ENCODE measurements at places on chromosomes 5 and 9. TPM values are rescaled to one million over a fixed set of nuclear protein-coding genes. Genes with fewer than 3 reads are reported as not detected.

LRRC70 gene
- total RNA-seq, result 3.2 TPM

FAM120A gene
- 64.2 TPM for total RNA-seq

DNA sequence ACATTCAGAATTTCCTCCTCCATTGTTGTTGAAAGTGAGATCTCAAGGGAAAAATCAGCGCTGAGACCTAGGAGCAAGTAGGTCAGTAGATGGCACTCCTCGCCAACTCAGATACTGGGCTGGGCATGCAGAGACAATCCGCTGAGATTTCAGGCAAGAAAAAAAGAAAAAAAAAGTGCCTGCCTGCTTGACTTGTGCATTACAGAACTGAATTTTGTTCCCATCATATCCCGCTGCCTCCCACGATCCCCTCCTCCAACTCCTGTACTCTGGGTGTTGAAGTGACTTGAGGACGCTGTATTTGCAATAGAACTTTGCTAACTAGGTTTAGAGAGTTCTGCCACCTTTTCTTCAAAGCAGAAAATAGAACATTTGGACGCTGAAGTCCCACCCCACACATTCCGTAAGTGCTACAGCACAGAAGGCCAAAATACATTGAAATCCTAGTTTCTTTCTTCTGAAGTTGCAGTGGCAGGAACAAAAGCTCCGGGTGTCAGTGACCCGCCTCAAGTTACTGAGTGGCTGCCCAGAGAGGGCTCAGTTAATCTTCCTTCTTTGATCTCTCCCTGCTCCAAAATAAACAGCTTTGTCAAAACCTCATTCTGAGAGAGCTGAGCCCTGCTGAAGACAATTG is 265.8 kb downstream of the MLLT3 start:
- DNase-seq, result peak; percentile 81
- peaks cover 45% of the 10 kb centered on the region for H3K4me1 ChIP-seq
- H3K36me3 ChIP-seq, result peaks cover 21% of the 10 kb centered on the region

BRIX1 gene
- 20.4 TPM for total RNA-seq

DNA sequence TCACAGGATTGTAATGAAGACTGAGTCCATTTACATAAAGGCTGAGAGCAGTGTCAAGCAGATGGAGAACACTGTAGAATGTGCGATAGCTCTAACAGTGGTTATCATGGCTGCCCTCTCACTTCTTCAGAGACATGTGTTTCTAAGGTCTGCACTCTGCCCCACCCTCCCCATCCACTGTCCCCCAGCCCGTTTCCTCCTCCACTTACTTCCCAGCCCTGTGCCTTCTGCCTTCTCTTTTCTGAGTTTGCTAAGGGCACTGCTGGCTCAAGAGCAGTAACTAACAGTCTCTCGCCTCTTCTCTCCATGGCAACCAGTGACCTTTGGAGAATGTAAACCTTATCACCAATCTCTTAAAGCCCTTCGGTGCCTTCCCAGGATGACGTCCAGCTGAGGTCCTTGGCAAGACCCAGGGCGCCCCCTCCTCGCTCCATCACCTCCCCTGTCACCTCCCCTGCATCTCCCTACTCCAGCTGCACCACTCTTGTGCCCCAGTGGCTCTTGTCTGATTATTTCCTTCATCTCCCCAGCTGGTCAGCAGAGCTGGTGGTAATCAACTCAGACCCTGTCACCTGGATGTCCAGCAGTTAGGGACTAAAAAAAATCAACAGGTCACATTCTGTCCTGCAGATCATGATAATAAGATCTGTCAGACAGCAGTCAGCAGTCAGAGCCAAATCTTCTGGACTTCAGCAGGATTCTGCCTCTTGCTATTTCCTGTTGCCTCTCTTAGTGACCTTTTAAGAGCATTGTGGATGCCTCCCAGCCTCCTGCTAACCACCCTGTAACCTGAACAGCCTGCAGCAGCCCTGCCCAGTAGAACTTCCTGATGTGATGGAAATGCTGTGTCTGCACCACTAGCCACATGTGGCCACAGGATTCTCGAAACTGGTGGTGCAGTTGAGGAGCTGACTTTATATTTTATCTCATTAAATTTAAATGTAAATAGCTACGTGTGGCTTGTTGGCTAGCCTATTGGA is 9.0 kb downstream of the FXN start:
- no peaks in the 10 kb centered on the region for H3K27me3 ChIP-seq
- DNase-seq, result no peak
- H3K36me3 ChIP-seq, result peaks cover 10% of the 10 kb centered on the region
- H3K27ac ChIP-seq, result no peak overlapping the region
